Coronary artery (tissue), 2 donors: ENCODE measurements at places on chromosomes 16 and 17.

- DNase-seq: peak; percentile 82
Observed at GRCh38 chr17:7444682-7445618, at the start of gene CHRNB1. CHRNB1 (plus strand) TSS chr17:7445061; CDS start chr17:7445128, 67 bp downstream.

DNA sequence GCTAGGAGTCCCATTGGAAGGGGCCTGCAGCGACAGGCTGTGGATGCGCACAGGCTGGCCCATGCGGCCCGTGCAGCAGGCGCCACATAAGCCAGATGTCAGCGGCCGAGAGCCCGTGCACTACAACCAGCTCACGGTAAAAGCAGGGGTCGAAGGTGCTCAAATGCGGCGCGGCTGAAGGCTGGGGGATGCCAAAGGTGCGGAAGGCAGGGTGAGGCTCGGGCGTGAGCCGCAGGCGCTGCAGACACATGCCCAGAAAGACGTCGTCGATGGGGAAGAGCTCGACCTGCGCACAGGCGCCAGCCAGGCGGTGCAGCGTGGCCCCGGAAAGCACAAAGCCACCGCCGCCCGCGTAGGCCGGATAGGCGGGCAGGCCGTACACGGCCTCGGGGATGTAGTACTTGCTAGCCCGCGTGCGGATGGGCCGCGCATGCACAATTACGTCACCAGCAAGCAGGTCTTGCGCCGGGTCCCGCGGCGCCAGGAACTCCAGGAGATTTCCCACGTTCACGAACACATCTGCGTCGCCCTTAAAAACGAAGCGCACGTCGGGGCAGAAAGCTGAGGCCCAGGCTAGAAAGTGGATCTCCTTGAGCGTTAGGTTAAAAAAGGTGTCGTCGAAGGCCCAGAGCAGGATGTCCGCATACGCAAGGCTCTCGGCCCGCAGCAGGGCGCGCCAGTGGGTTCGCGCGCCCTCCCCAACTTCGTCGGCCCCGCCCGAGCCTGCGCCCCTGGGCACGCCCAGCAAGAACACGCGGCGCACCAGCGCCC is 1.3 kb downstream of the B3GNT9 start:
- DNase-seq: peak; percentile 71

DNA sequence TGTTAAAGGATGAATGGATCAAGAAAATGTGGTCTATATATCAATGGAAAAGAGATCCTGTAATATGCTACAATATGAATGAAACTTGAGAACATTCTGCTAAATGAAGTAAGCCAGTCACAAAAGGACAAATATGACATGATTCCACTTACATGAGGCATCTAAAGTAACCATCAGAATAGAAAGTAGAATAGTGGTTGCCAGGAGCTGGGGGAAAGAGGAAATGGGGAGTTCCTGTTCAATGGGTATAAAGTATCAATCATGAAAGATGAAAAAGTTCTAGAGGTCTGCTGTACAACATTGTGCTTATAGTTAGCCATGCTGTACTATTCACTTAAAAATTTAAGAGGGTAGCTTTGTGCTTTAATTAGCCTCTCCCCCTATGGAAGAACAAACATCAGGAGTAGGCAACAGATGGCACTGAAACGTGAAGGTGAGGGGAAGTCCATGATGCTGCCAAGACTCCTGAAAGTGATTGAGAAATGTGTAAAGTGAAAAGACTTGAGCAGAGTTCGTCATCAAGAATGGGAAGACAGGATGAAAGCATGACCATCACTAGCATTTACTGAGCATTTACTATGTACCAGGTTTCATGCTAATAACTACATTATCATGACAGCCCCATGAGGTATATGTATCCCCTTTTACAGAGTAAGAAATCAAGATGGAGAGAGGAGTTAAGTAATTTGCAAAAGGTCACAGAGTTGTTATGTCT is 167.2 kb downstream of the CYB561 start:
- no peak for DNase-seq

DNA sequence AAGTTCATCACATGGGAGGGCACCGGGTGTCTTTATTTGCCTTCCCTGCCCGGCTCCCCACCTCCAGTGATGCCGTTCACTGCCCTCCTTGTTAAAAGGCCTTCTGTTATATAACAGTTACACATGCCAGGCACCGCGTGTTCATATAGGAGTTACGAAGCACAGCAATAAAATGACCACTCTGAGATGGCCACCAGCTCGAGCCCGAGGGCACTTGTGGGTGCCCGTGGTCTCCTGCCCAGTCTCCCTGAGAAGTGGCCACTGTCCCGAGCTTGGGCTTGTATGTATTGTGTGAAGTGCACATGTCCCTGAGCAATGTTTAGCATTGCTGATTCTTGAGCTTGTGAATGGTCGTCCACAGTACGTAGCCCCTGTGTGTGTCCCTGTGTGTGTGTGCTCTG is 355.6 kb downstream of the SEC14L1 start:
- DNase-seq: peak; percentile 68

DNA sequence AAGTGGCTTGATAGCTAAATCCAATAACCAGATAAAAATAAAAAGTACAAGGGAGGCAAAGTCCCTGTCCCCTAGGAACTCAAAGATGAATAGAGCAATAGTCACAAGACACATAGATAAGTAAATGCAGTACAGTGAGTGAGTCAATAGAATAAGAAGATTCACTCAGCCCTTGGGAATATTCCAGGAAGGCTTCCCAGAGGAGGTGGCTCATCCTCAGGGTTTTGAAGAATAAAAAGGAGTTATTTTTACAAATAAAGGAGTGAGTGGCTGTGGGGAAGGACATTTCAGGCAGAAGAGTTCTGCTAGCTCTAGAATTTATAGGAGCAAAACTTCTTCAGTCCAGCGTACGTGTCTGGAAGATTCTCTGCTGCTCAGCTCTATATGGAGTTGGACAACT is 177.4 kb upstream of the SDK2 start:
- DNase-seq: no peak

DNA sequence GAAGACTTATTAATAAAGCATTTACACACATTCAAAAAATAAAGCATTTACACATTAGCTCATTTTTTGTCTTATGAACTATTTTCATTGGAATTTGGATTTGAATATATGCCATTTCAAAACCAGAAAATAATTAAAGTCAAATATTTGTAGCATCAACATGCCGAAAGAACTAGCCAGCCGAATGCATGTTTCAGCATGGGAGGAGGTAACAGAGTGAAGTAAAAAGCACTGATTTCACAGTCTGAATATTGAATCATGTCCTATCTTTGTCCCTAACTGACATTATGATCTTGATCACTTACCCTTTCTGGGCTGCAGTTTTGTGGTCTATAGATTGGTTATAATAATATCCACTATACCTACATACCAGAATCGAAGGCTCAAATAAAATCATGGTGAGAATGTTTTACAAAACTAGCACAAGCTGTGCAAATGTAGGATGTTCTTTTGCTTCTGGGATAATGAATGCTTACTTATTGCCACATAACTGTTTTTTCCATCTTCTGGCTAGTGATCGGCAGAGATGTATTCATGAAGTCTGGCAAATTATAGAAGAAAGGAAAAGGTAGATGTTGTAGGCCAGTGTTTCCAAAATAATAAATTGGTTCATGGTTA is 84.7 kb downstream of the TUBD1 start:
- no peak for DNase-seq

- no peak for DNase-seq
Observed at GRCh38 chr17:17837380-17837821, 615 bp upstream of the SREBF1 start.

GRCh38 chr17:61205931-61206330 is 193.7 kb upstream of the TBX2 start:
- DNase-seq: no peak
